Trophoblast cell (in vitro differentiated cells and primary cell): ENCODE measurements at places on chromosomes 12 and 14.

GRCh38 chr14:70254476-70254961 lies 65.8 kb upstream of the SLC8A3 start:
- peak; percentile 80 for DNase-seq

DNA sequence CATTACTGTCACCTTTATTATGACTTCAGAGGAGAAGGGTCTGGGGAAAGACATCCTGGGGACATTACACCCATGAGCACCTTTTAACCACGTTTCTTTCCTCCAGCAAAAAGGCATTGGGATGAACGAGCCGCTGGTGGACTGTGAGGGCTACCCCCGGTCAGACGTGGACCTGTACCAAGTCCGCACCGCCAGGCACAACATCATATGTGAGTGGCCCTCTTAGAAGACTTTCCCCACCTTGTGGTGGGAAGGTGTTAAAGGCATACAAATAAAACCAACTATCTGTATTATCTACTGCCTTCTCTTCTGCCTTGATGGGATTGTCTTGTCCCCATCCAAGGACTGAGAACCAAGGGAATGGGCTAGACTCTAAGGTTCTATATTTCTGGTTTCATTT lies 6.0 kb downstream of the PSMD9 start:
- DNase-seq = peak; percentile 14

GRCh38 chr14:32361674-32362073 lies 32.6 kb downstream of the AKAP6 start:
- no peak for DNase-seq

GRCh38 chr12:60070552-60070951 lies 474.7 kb downstream of the SLC16A7 start:
- peak; percentile 49 for DNase-seq

DNA sequence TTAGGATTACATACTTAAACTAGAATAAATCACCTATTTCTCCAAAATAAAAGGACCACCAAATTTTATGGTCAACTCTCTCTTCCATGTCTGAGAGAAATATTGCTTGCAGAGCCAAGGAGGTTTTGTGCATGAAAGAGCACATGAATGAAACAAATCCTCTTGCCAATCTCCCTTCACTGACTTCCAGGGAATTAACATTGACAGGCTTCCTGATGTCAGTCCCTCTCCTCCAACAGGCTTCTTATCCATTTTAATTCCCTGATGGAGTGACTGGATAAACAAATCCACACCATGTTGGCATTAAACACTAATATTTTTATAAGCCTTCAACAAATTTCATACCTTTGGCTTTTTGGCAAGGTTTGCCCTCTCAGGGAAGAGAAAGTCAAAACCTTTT lies 45.3 kb upstream of the CNTN1 start:
- DNase-seq = no peak

- DNase-seq = no peak
These were observed 36.5 kb upstream of the TDRD9 start for GRCh38 chr14:103891667-103892215.

- DNase-seq = no peak
These were observed at the start of gene BCL2L14 for GRCh38 chr12:12070674-12071656. TSS of gene BCL2L14 (plus strand) at chr12:12070939. CDS start at chr12:12079306, 8,367 bp downstream.

DNA sequence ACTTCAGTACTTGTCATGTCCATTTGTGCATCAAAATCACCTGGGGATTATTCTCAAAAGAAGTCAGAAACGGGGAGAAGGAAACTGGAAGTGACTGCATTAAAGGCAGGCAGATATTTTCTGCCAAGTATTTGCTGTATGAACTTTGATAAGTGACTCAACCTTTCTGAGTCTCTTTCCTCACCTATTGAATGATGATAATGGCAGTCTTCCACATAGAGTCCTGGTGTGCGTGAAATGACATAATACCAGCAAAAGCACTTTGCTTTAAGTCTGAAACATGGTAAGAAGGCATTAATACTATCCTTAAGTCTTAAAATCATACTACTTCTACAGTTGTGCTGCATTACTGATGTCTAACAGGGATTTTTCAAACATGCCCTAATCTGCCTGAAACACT lies 278.5 kb downstream of the ADAMTS20 start:
- DNase-seq = no peak

- DNase-seq = no peak
These were observed 22.1 kb downstream of the PACS2 start for GRCh38 chr14:105336477-105337287.

- DNase-seq = peak; percentile 55
These were observed 23.6 kb upstream of the TMEM260 start for GRCh38 chr14:56555921-56556570.

GRCh38 chr14:89915114-89915878 lies 39.2 kb downstream of the EFCAB11 start:
- DNase-seq = peak; percentile 95

- DNase-seq = no peak
These were observed 463.8 kb downstream of the APAF1 start for GRCh38 chr12:99108924-99109323.

DNA sequence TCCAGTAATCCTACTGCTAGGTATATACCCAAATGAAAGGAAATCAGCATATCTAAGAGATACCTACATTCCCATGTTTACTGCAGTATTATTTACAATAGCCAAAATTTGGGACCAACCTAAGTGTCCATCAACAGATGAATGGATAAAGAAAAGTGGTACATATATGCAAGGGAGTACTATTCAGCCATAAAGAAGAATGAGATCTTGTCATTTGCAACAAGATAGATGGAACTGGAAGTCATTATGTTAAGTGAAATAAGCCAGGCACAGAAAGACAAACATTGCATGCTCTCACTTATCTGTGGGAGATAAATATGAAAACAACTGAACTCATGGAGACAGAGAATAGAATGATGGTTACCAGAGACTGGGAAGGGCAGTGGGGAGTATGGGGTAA lies 109.5 kb downstream of the INSM2 start:
- no peak for DNase-seq

- peak; percentile 25 for DNase-seq
These were observed 84.6 kb upstream of the CCDC196 start for GRCh38 chr14:66401449-66402095.

DNA sequence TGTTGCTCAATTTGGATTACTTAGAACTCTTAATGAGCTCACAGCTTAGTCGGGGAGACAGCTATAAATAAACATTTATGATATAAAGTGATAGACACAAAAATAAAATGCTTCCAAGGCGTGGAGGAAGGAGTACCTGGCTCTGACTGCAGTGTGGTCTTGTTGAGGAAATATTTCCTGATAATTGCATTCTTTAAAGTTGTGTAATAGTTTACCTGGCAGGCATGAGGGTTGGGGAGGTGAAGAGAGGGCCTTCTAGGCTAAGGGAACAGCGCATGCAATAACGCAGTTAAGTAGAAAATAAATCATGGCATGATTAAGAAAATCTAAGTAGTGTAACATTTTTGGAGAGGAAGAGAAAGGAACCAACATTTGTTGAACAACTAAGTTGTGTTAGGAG lies 260.5 kb upstream of the ATP2B1 start:
- DNase-seq = peak; percentile 86

GRCh38 chr12:112282920-112283319 lies 99.3 kb downstream of the HECTD4 start:
- DNase-seq = no peak

GRCh38 chr12:124422142-124422569 lies 127.3 kb downstream of the RFLNA start:
- no peak for DNase-seq

- DNase-seq = peak; percentile 44
These were observed 1.1 kb downstream of the ARID2 start for GRCh38 chr12:45730348-45731189.

DNA sequence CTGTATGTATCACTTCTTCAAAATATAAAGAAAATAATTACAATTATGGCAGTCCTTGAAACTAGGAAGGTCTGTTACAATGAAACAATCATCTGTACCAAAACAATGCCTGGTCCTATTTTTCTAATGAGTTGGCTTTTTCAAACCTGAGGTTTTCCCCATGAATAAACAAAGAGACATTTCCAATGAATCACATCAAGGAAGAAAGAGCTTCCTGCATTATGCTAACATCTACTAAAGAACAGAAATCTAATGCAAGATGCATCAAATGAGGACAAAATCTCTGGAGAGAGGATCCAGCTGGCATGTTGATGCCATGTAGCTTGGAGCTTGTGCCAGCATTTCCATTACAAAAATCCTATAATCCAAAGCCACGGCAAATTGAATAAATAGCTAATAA lies 29.3 kb downstream of the NIN start:
- DNase-seq = no peak

GRCh38 chr14:76814726-76815645 lies 2.3 kb upstream of the ANGEL1 start:
- DNase-seq = no peak

- DNase-seq = no peak
These were observed 97.8 kb downstream of the EPS8 start for GRCh38 chr12:15691388-15691787.

- no peak for DNase-seq
These were observed 2.9 kb downstream of the SALL2 start for GRCh38 chr14:21523203-21523602.

GRCh38 chr12:127044836-127045235 lies 1222.1 kb upstream of the TMEM132C start:
- no peak for DNase-seq

GRCh38 chr12:29799591-29799990 lies 15.8 kb upstream of the TMTC1 start:
- no peak for DNase-seq

DNA sequence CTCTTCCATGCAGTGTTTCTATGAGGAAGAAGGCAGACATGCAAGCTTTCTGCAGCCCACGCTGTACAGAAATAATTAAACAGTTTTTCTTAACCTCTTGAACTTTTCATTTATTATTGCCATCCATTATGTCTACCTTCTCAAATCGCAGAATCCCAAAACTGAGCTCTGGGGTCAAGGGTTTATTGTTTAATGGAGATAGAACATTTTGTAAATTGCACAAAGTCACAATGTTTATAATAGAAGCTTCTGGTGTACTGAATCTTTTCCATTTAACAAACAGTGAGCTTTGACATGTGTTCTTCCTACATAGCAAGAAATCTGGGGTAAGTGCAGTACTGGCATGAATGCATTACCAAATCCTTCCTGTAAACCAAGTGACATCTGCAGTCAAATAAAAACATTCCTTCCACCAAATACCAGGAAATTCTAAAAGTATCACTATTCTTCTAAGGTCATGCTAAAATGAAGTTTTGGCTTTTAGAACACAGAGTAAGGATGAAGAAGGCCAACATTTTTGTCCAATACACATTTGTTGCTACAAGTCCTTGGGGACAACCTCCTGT lies 385.3 kb upstream of the DDHD1 start:
- no peak for DNase-seq

- DNase-seq = no peak
These were observed 4.7 kb downstream of the KDM2B start for GRCh38 chr12:121575952-121576625.

DNA sequence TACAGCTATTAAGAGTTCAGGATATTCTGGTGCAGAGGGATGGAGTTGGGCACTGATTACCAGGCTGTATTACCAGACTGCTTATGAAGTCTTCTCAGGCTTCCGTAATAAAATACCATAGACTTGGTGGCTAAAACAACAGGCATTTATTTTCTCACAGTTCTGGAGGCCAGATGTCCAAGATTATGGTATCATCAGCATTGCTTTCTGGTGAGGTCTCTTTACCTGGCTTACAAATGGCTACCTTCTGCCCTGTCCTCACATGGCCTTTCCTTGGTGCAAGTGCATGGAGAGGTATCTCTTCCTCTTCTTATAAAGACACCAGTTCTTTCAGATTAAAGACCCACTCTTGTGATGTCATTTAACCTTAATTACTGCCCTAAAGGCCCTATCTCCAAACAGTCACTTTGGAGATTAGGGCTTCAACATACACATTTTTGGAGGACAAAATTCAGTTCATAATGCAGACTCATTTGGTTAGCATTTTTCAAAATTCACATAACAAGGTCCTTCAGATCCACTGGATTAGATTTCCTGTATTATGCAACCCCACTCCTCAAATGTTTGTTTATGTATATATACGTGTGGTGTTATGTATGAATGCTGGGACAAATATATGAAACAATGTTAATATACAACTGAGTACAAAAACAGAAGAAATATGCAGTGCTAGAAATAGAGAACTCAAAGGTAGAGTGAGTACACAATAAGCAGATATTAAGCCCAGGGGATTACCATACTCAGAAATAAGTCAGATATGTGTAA lies 9.3 kb upstream of the ATP2B1 start:
- DNase-seq = peak; percentile 66

DNA sequence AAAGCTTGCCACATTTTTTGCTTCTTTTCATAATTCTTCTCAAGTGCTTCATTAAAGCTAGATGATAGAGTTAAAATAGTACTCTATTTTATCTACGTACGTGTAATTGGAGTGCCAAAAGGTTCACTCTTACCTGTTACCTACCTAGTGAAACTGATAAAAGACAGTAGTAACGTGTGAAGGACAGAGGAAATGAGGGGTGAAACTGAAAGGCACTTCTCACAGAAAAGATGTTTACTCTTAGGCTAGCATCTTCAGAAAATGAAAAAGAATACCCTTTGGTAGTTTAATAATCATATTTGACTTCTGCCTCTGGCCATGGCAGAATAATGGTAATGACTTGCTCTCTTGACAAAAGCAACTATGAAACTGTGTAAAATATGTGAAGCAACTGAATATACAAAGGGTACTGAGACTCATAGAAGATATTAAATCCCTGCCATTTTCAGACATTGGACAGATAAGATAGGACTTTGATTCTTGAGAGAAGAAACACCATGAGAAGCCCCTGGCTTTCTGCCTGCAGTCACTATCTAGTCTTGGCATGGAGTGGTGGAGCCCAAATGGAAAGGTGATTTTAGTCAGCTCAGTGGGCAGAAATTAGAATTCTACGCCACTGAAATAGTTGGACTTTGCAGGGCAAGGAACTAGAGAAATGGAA lies 6.3 kb upstream of the EVL start:
- no peak for DNase-seq

DNA sequence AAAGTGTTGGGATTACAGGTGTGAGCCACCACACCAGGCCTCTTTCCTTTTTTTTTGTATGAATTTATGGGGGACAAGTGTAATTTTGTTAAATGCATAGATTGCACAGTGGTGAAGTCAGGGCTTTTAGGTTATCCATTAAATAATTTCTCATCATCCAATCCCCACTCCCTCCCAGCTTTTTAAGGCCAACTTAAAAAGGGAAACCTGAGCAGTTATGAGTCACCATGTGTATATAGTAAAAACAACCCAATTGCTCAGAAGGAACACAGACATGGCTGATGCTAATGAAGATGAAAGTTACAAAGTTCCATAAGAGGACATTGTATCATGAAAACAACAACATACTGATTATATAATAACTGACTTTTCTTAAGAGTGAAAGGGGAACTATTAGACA lies 25.6 kb upstream of the ARID2 start:
- DNase-seq = no peak
